ENCODE measurements at places on chromosomes 16 and 17.

DNA sequence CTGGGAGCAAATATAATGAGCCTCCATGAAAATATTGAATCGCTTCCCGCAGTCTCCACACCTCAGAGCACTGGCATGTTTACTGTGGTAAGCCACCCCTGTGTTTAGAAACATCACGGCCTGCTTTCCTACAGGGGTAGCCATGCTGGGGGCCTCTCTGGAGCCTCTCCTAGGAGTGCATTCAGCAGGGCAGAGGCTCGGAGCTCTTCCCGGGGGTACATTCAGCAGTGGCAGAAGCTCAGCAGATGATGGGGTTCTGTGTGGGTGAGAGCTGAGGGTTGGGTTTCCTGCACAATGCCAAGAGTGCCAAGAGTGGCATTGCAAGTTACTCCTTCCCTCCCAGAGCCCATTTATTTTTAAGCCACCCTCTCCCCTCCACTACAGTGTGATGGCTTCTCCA, 386.6 kb downstream of the SEC14L1 start:
- no peak for DNase-seq

GRCh38 chr16:76926595-76926994, 264.4 kb upstream of the MON1B start:
- no peak for DNase-seq

DNA sequence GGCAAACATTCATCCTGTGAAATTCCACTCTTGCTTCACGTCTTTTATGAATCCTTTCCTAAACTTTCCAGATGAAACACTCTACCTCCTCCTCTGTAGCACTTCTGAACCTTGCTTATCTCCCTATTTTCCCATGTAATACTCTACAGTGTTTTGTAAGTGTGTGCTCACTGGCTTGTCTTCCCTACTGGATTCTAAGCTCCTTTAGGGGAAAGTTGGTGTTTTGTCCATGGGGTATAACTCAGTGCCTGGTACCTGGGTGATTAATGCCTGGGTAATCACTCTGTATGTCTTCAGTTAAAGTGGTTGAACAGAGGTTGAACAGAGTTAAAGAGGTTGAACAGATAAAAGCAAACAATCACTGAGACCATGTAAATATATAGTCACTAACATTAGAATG, 3.8 kb upstream of the KAT7 start:
- DNase-seq: no peak

GRCh38 chr17:40648384-40648968, 858 bp upstream of the SMARCE1 start:
- no peak for DNase-seq

GRCh38 chr17:65041518-65041917, 15.0 kb downstream of the GNA13 start:
- DNase-seq: no peak
